Occipital lobe (tissue), 3 donors: ENCODE measurements at places on chromosomes 4 and X.
A peak's percentile ranks its signal among the peaks of the same experiment; 100 is the strongest.

GRCh38 chr4:5474756-5475155, 233.6 kb downstream of the EVC2 start:
- no peak for DNase-seq

DNA sequence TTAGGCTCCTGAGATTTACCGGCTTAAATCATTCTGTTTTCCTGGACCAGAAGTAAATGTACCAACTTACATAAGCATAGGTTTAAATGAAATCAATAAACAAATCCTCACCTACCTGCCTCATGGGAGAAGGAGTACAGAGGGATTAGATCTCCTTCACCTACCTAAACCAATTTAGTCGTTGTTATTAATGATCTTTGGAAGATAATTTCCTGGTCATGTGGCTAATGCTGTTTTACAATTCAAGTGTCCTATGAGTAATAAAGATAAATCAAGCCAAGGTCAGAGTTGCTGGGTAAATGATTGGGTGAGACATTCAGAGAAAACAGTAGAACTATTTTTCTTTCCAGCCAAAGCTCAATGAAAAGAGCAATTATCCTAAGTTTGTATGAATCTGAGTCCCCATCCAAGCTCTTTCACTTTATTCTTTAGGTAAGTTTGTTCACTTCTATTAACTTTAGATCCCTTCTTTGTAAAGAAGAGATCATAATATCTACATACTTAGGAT, 423.0 kb upstream of the FAM241A start:
- no peak for DNase-seq

GRCh38 chr4:15376594-15376993, 51.2 kb upstream of the C1QTNF7 start:
- no peak for DNase-seq

DNA sequence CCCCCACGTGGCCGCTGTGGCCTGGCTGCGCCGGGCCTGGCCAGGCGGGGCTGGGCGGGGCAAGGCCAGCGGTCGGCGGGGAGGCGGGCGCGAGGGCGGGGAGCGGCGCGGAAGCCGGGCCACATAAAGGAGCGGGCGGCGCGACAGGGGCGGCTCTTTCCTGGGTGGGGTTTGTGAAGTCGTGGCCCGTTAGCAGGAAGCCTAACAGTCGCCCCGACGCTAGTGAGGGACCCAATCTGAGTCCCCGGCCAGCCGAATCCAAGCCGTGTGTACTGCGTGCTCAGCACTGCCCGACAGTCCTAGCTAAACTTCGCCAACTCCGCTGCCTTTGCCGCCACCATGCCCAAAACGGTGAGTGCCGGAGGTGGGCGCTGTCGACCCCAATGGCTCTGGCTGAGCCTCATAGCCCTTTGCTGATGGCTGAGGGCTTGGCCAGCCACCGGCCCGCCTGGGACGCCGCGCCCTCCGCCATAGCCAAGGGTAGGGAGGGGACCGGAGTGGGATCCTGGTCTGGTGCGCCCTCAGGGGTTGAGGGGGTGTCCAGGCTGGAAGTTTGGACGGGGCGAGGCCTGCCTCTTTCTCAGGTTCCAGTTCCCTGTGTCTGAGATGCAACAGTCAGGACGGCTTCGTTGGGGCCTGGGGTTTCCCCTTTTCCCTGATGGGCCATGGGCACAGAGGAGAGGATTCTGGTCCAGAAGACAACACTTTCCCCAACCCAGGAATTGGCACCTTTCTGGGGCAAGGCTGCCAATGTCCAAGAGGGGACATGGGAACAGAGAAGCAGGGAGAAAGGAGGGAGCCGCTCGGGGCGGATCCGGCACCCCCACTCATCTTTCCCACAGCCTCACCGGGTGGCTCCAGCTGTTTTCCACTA, at the start of gene MSN:
Gene MSN, plus strand, starts transcription at position 152 of the 874 bp plus-strand sequence. Its CDS starts 188 bp downstream, at position 340.
- DNase-seq: peak; percentile 2

GRCh38 chr4:121958777-121959176, 6.9 kb upstream of the TRPC3 start:
- no peak for DNase-seq

- no peak for DNase-seq
Observed at GRCh38 chr4:31995943-31996901, 1276.1 kb downstream of the PCDH7 start.

DNA sequence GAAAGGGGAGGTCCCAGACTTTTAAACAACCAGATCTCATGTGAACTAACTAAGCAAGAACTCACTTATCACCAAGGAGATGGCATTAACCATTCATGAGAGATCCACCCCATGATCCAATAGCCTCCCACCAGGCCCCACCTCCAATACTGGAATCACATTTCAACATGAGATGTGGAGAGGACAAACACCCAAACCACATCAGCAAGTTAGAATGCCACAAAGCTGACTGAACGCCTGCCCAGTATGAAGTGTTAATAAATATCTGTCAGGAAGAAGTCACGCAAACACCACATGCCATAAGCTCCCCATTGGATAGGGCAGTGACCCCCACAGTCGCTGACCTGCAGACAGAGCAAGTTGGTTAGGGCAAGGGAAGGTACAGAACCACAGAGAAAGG, 14.3 kb downstream of the SLC10A6 start:
- no peak for DNase-seq

DNA sequence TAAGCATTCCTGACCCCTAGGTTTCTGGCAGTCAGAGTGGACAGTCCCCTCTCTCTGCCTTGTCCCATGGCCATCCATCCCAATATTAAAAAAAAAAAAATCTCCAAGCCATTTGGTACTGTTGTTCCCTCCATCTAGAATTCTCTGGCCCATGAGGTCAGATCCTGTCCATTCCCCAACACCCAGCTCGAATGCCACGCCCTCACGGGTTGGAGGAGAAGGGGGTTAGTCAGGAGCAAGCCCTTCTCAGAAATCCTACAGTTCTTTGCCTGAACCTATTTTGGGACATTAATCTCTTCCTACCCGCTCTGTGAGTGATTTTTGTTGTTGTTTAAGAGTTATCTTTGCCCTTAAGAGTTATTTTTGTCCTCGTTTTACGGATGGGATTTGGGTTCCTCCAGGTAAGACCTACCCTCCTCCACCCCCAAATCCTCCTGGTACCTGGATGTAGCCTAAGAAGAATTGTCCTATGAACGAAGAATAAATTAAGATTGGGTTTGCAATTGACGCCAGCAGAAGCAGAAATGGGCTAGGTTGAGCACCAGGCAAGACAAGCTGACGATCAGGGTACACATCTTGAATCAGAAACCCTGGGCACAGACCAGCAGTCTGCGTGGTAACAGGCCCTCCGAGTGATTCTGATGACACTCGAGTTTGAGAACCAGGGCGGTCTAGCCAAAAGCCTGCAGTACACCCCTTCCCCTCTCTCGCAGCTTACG, 977 bp downstream of the RNF175 start:
- DNase-seq: peak; percentile 23

DNA sequence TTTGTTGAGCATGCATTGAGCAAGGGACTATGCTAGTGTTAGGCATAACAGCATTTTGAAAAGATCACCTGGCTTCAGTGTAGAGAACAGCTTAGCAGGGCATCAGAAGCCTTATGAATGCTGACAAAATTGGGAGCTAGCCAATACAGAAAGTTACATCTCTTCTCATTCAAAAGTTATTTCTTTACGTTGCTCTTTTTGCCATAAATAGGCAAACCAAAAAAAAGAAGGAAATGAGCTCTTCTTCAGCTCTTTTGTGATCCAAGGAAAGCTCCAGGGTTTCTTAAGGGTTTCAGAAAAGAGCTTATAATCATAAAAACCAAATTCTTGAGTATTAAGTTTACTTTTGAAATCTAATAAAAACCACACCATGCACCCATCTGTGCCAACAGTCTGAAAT, 35.2 kb upstream of the LNX1 start:
- no peak for DNase-seq
